ENCODE measurements at places on chromosomes 1 and 21.

- no peak for DNase-seq
Measured at GRCh38 chr1:70247768-70248167, 26.6 kb downstream of the SRSF11 start.

DNA sequence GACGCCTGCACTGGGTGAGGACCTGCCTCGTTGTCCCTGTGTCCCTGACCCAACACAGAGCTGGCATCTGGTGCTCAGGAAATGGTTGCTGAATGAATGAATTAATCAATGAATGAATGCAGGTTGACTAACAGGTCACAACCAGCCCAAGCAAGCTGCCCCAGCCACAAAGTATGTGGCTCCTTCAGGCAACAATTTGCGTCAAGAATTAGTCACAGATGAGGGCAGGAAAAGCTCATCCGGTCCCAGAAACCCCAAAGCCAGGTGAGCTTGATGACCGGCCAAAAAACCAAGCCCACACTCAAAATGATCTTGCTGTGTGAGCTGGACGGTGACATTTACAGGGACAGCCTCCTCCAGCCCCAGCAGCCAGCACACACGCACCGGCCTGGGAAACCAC is 40.6 kb upstream of the GPR153 start:
- no peak for DNase-seq

- no peak for DNase-seq
Measured at GRCh38 chr1:43449708-43450069, 4.0 kb downstream of the HYI start.

DNA sequence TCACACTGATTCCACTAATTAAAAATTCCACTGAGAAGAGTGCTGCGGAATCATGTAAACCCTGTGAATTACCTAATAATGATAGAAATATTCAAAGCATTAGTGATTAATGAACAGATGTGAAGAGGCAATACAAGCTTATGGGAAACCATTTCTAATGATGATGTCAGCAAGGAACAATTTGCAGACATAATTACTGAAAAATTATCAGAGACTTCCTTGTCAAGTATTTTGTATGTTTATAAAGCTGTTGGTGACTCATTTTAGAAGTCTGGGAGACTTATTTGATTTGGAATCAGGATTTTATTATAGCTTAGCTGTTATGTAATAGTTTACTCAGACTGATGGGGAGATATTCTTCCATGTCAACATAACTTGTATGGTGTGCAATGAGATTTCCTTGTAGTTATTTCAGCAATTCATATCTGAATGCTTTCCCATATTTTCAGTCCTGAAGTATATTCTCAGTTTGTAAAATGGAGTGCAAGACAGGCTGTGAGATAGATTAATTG is 135.5 kb downstream of the TGFB2 start:
- no peak for DNase-seq

DNA sequence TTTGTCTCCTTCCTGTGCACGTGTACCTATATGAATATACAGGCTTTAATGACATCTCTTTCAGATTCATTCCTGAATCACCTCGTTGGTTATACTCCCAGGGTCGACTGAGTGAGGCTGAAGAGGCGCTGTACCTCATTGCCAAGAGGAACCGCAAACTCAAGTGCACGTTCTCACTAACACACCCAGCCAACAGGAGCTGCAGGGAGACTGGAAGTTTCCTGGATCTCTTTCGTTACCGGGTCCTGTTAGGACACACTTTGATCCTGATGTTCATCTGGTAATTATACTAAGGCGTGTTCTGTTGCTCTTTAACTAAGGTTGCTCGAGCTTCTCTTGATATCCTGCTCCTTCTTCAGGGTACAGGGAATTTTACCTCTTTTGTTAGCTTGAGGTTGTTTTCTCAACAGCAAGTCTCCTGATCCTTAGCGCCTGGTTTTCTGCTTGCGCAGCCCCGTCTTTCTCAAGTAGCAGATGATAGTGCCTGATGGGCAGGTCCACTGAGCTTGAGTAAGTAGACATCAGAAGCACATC is 55.1 kb downstream of the SLC22A15 start:
- no peak for DNase-seq

DNA sequence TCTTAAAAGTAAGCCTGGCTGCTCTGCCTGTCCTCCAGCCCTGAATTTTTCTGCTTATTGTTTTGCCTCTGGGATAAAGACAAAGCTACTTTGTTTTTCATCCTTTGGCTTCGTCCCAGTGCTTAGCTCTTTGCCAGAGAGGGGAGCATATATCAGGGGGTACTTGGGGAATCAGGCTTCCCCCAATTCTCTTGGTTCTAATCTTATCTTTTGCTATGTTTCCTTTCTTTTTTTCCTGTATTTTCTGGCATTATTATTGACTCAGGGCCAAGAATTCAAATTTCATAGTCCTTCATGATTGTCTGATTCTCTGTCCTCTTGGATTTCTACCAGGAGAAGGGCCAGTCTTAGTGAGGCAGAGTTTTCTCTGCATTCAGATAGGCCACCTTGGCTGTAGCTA is 51.2 kb downstream of the GIPC2 start:
- no peak for DNase-seq

DNA sequence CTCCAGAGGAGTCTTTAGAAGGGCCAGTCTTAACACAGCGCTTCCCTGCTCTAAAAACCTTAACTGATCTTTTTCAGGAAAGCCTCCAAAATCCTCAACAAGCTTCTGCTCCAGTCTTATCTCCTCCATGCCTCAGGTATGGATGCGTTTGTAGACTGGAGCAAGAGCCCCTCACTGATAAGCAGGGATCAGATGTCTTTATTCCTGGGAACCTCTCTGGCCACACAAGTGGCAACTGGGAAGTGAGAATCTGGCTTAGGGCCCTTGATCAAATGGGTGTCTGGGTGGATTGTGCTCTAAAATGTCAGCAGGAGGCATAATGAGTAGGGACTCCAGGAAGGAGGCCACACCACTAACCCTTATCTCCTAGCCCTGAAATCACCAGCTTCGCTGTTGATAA is 1.4 kb downstream of the ZBTB8A start:
- no peak for DNase-seq

DNA sequence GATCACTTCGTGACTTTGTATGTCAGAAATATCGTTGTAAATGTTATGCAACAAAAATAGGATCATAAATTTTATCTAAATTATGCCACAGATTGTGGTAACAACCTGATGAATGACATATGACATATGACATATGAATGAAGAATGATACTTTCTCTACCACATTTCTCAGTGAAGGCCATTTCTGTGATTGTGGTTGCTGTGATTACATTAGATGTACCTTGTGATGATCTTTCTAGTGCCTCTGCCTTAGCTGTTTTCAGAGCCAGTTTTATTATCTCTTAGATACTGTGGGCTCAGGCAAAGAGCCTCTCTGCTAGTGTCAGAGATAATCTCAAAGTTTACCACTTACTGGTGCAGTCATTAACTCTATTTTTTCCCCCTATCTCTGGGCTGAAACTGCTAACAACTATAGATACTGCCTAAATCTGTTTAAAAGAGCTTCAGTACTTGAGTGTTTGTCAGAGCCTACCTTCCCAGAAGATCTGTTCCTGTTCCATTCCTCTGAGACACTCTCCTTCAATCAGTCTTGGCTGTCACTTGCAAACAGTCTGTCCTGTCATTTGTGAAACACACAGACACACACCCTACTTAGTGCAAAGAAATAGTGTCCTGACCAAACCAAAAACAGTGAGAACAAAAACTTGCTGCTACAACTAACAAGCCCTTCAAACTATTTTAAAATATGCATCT is 55.5 kb downstream of the HMCN1 start:
- DNase-seq = no peak

DNA sequence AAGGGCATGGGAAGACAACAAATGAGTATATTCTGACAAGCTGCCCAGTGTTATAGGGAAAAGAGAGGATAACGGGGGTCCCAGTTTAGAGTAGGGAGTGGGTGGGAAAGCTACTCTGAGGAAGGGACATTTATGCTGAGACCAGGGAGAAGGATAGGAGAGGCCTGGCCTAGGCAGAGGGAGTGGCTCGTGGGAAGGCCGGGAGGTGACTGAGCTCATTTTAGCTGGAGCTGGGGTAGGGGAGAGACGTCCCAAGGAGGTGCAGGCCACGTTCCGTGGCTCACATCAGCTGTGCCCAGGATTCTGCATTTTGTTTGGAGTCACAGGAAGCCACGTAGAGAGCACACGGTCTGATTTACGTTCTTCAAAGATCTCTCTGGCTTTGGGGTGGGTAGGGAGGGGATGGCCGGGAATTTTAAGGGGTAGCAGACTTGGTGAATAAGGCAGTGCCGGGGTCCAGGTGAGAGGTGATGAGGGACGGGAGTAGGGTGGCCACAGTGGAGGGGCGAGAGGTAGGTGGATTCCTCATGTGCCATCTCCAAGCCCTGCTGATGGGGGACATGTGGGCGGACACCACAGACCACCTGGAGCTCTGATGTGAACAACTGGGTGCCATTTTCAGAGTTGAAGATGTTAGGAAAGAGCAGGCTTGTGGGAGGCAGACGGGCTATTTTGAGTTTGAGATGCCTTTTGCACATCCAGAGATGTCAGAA is 4.7 kb downstream of the TINAGL1 start:
- no peak for DNase-seq

GRCh38 chr1:77776007-77776700 is 3.3 kb upstream of the MIGA1 start:
- DNase-seq = peak; percentile 74

DNA sequence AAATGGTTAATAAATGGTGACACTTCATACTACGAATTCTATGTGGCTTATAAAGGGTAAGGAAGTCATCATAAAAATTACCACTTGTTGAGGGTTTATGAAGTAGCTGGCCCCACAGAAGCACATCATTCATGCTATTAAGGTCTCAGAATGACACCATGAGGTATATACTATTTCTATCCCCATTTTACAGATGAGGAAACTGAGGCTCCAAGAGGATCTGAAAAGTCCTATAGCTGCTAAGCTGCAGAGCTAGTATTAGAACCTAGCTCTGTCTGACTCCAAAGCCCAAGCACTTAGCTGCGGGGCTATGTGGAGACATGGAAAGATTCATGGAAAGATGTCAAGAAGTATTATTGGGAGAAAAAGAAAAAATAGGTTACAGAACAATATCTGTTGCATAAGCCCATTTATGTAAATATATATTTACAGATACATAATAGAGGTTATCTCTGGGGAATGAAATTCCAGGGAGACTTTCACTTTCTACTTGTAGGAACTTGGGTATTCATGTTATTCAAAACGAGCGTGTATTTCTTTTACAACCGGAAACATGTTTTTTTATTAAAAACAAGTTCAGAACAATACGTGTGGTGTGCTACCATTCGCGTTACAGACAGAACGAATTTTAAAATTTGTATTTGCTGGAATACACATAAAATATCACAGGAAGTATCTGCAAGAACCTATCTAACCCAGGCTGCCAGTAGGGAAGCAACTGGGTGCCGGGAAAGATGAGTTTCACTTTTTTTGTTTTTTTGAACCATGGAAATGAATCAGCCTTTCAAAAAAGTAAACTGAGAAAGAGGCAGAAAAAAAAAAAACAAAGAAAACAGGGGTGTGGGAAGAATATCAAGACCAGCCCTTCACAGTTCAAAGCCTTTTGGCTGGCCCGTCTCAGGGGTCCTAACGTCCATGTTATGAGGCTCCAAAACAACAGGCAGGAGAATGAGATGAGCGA is 13.4 kb downstream of the SPOCD1 start:
- no peak for DNase-seq

GRCh38 chr1:19973616-19974015 is 5.8 kb downstream of the PLA2G2A start:
- DNase-seq = no peak

- no peak for DNase-seq
Measured at GRCh38 chr1:23613191-23614031, 54.1 kb upstream of the ID3 start.

DNA sequence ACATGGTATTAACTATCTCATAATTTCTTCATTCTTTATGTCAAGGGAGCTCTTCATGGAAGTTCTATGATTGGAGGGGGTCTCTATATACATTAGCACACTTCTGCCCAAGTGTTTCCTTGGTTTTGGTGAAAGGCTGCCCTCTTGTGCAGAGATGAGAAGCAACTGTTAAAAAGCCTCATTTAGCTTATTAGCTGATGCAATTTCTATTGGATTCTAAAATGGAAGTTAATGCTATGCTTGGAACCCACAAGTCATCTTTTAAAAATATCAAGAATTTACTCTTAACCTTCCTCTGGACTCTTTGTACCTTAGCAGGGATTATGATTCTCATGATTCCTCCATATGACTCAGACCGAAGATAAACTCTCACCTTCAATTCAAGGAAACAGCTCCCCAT is 328.9 kb downstream of the PTBP2 start:
- DNase-seq = no peak

DNA sequence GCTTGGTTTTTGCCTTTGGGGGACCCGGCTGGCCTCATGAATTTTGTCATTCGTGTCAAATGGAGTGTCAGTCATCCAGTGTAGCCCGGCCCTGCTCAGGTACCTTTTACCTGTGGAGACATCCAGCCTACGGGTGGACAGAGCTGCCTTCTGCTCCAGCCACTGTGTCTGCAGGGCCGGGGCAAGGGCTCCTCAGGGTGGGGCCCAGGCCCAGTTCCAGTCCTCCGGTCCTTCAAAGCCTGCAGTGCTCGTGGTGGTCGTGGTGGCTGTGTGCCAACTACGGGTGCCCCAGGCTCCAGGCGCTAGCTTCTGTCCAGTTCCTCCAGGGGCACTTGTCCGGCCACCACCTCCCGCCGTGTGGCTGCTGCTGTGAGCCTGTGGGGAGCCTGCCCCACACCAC is 54.8 kb downstream of the TRIM11 start:
- DNase-seq = no peak

GRCh38 chr1:244368279-244368678 is 83.4 kb downstream of the ADSS2 start:
- no peak for DNase-seq

GRCh38 chr1:12434174-12434573 is 183.8 kb downstream of the DHRS3 start:
- DNase-seq = no peak

GRCh38 chr1:230381585-230381984 is 44.5 kb downstream of the PGBD5 start:
- no peak for DNase-seq

GRCh38 chr1:151570819-151571218 is 30.7 kb downstream of the TUFT1 start:
- DNase-seq = no peak

- no peak for DNase-seq
Measured at GRCh38 chr1:193951984-193952383, 765.6 kb upstream of the B3GALT2 start.

DNA sequence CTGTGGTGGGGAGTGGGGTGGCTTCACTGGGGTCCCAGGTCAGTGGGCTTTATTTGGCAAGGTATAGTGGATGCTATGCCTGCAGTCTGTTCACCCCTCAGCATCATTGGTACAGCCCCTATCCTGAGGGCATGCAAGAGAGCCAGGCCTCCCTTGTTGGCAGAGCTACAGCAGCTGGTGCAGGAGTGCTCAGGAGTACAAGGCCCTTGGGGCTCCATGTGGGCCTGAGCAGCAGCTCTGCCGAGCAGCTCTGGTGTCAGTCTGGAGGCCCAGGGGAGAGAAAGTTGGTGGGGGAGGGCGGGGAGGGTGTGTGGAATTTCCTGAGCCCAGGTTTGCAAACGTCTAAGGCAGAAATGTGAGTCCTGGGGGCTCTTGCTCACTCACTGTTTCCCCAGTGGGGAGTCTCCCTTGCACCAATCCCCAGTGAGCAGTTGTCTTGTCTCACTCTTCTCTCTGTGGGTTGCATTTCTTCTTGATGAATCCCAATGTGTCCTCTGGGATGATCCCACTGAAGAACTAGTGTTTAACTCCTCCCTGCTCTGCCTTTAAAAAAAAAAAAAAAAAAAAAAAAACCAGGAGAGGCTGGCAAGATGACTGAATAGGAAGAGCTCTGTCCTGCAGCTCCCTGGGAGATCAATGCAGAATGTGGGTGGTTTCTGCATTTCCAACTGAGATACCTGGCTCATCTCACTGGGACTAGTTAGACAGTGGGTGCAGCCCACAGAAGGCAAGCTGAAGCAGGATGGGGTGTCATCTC is 39.5 kb upstream of the CYP4X1 start:
- DNase-seq = no peak
